ENCODE measurements at places on chromosomes 11 and 22.

- DNase-seq = no peak
These were observed 15.3 kb downstream of the CLPB start for GRCh38 chr11:72418834-72419560.

DNA sequence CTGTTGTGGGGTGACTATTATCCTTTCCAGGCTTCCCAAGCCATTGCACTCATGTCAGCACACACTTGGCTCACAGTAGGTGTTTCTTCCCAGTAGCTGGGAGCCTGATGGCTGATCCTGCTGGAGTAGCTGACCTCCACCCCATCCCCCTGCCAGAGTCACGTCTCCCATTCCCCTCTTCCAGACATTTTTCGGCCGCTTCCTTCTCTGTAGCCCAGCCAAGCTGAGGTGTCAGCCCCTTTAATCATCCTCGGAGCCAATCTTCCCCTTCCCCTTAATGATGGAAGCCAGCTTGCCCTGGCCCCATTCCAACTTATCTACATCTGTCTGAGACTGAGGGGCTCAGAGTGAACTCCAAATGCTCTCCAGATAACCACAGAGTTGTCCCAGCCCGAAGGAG lies 550.7 kb downstream of the MN1 start:
- no peak for DNase-seq

- no peak for DNase-seq
These were observed 1190.3 kb upstream of the RAG2 start for GRCh38 chr11:37788141-37788877.

GRCh38 chr11:29676993-29677392 lies 339.8 kb downstream of the KCNA4 start:
- DNase-seq = peak; percentile 45

DNA sequence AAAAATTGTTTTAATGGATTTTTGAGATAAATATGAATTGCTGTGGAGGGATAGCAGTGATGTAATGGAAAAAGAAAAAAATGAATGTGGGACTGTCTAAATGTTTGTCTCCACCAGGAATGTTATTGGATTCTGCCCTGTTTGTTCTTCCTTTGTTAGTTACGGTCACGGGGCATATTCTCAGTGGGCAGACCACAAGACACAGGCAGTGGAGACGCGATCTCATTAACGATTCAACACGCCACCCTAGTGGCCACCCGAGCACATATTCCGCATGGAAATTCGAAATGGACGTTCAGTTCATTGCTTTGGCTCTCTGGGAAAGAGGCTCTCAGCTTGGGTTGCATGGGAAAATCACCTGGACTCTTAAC lies 151.8 kb upstream of the TTC12 start:
- DNase-seq = no peak

DNA sequence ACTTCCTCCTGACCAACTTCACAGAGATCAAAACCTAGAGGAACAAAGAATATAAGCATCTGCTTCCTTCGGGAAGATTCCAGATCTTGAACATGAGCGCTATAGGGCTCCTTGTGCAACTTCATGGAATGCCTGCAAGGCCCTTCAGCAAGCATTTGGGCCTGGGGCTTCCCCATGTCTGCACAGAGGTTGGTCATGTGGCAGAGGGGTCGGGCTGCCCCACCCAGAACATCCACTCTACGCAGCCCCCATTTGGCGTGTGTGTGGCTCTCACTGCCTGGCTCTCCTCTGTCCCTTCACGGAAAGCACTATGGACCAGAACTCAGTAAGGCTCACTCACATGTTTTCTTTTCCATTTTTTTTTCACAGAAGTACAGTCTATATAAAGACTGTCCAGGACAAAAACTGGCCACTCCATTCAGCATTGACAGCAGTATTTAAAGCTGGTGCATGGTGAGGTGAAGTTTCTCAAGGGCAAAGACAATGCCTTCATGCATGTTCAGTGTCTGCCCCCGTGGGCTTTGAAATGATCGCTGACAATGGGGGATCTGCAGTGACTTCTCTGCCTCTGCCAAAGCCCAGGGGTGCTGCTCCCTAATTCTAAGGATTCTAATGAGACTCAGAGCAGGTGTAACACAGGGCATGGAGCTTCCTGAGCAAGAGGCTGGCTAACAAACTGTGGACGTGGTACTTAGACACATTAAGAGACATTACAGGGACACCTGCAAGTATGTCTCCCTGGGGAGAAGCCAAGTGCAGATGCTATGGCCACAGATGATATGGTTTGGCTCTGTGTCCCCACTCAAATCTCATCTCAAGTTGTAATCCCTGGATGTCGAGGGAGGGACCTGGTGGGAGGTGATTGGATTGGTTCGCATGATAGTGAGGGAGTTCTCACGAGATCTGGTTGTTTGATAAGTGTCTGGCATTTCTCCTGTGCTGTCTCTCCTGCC lies 66.5 kb upstream of the PITPNB start:
- no peak for DNase-seq

DNA sequence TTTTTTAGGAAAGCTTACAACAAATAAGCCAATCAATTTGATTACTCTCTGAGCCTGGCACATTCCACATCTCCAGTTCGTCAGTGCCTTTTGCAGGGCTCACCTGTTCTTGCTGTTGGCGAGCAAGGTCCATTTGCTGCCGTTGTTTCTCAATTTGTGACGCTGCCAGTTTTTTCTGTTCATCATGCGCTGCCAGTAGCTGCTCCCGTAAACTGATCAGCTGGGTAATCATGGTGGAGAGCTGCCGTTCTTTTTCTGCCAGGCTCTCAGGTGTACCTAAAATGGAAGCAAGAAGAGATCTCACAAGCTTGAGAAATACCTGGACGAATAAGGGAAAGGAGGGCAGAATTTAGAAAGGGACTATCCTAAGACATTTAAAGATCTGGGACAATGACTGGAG lies 169.7 kb downstream of the SOX6 start:
- no peak for DNase-seq

DNA sequence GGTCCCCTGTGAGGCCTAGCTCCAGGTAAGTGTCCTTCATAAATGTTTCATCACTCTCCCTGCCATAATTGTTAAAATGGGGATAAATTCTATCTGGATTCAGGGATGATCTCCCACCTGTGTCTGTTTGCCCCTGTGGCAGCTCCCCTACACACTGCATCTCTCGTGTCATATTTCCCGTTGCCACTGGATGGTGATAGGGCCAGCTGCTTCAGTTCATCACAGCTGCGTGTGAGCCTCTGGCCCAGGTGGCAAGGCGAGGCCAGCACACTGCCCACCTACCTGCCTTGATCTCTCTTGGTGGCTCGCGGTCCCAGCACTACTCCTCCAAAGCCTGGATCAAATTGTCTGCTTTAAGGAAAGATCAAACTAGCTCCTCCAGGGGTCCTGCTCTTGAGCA lies 187.4 kb downstream of the GRIK4 start:
- no peak for DNase-seq

DNA sequence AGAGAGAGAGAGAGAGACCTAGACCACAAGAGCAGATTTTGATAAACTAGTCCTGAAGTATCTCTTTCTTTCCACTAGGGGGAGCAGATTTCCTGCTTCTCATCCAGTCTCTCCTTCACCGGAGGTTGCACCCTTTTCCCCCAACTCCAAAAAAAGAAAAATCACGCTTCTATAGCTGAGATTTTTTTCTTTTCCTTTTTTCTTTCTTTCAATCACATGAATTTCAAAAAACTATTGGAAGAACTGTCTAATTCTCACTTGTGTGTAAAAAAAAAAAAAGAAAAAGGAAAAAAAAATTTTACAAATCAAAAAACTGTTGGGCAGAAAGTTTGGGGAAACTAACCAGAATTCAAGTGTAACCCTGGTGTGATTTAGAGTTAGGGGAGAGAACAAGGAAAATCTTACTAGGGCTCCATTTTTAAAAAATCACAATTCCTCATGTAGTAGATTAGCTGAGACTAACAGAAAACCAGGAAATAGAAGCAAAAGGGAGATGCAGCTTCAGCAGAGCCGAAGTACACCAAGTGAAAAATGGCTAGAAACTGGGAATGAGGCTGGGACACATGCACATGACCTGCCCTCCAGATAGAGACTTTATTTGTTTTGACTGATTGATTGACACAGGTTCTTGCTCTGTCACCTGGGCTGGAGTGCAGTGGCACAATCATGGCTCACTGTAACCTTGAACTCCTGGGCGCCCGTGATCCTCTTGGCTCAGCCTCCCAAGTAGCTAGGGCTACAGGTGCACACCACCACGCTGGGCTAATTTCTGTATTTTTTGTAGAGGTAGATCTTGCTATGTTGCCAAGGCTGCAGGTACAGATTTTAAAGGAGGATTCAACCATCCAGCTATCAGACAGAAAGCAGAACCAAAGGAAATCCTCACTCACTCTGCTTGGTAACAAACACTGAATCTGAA lies 27.1 kb downstream of the SDHD start:
- DNase-seq = peak; percentile 72

DNA sequence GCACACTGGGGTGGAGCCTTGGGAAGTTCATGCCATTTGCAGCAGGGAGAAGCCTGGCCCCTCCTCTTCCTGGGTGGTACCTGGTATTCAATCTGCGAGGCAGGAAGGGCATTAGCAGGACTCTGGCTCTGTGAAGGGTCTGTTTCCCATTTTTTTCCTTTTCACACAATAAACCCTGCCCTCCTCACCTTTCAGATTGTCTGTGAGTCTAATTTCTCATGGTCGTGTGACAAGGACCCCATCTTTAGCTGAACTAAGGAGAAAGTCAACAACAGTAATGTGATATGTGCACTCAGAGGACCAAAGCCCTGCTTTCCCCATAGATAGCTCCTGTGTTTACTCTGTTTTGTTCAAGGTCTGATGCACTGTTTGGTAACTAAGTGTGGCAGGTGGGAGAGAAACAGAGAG lies 26.6 kb upstream of the CASP4 start:
- DNase-seq = no peak

DNA sequence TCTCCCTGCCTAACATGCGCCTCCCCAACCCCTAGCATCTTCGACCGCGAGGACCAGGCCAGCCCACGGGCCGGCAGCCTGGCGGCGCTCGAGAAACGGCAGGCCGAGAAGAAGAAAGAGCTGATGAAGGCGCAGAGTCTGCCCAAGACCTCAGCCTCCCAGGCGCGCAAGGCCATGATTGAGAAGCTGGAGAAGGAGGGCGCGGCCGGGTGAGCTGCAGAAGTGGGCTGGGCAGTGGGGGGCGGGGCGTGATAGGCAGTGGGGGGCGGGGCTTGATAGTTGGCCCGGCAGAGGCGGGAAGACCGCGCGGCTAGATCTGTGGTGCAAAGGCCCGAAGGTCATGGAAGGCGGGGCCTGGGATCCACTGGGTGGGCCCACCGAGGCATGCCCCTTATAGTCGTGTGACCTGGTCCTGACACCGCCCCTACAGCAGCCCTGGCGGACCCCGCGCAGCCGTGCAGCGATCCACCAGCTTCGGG lies 8.7 kb downstream of the SELENOM start:
- peak; percentile 41 for DNase-seq

DNA sequence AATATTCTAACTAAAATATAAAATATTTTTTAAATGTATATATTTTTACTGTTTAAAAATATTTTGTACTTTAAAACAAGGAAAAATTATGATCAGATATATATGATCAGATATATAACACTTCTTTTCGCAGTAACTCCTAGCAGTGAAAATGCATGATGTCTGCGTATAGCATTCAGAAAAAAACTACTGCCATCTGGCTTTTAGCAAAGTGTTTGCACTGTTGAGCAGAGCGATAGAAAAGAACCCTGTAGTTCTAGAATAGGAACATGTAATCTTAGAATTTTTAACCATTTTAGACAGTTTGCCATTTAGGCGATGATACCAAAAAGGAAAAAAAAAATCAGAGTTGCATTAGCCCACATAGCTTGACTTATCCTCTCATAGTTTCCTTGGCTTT lies 370.4 kb upstream of the ANO3 start:
- no peak for DNase-seq

DNA sequence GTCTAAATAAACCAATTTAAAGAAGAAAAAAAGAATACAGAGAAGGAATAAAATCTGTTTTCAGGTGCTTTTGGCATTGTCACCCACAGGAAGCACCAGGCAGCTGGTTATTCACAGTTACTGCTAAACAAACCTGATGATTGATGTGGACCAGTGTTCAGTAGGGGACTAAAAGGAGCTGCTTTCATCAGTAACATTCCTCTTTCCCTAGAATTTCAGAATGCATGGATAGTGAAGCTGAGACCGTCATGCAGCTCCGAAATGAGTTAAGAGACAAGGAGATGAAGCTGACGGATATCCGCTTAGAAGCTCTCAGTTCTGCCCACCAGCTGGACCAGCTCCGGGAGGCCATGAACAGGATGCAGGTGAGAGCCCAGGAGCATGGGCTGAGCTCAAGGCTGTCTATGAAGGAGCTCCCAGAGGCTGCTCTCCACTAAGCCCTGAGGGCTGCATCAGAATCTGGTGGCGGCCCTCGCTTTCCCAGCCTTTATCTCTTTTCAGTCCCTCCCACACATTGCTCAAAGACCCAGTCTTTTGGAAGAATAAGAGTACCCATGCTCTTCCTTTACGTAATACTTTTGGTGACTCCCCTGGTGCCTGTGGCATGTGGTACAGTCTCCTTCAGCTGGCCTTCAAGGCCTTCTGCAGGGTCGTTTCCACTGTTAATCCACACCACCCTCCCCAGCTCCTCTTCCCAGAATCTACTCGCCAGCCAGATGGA lies 69.5 kb downstream of the DBX1 start:
- DNase-seq = no peak

GRCh38 chr11:36672815-36673450 lies 74.9 kb upstream of the RAG2 start:
- DNase-seq = peak; percentile 20

- DNase-seq = no peak
These were observed 99.9 kb upstream of the CD44 start for GRCh38 chr11:35039076-35039475.

DNA sequence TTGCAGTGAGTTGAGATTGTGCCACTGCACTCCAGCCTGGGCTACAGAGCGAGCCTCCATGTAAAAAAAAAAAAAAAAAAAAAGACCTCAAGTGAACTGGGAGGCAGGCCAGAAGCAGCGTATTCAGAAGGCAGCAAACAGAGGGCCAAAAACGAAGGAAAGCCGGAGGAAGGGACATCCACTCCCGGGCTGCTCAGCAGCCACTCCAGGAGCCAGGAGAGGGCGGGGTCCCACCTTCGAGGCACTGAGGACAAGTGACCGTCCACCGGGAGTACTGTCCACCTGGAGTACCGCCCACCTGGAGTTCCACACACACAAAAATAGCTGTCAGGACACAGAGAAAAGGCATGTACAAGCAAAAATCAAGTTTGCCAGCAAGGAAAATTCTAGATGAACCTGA lies 5.5 kb downstream of the TOLLIP start:
- no peak for DNase-seq

DNA sequence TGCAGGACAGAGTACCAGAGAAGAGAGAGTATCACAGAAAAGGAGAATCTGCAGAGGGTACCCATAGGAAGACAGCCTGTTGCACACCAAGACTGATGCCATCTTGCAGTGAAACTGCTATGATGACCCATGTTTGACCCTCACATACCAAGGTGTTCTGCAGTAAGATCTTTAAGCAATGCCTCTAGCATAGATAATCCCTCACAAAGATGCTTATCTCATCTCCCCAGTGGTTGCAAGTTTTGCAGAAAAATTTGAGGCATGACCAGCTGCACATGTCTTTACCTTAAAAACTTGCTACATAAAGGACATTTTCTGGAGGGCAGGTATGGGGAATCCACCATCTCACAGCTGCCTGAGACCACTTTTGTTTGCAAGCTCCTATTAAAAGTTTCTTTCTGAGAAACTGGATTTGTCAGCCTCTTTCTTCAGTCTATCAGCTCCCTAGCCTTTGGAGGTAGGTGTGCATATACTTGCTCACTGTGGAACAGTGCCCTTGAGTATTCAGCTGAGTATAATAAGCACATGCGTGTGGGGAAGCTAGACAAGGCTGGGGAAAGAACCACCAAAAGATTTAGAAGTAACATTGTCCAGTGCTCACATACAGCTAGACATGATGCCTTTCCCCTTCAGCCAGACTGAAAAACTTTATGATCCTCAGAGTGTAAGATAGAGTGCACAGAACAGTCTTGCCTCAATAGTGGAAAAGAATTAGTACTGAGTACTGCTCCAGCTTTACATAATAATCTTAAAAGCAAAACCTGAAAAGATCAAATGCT lies 100.3 kb upstream of the TEAD1 start:
- no peak for DNase-seq

Data from AG08395 (cell line).